Naive B cell (primary cell): ENCODE measurements at places on chromosomes 11 and 22.

- no peak for DNase-seq
These were observed 192.8 kb upstream of the SORL1-AS1 start for GRCh38 chr11:121645596-121645995.

- no peak for DNase-seq
These were observed 77.4 kb downstream of the FAM168A start for GRCh38 chr11:73520353-73521061.

GRCh38 chr11:45280449-45280848, 5.7 kb downstream of the SYT13 start:
- DNase-seq = no peak

GRCh38 chr22:27269751-27270543, 531.6 kb downstream of the MN1 start:
- DNase-seq = no peak

DNA sequence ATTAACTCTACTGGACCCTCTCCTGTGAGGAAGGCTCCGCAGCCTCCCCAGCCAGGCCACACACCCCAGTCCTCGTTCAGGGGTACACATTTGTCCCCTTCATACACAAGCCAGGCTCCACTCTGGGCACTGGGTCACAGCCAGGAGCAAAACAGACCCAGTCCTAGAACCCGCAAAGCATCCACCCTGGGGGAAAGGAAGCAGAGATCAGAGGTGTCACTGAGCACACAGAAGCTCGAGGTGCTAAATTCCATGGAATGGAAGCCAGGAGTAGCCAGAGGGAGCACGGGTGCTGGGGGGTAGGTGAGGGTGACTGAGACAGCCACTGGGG, 43.6 kb upstream of the TH start:
- no peak for DNase-seq

DNA sequence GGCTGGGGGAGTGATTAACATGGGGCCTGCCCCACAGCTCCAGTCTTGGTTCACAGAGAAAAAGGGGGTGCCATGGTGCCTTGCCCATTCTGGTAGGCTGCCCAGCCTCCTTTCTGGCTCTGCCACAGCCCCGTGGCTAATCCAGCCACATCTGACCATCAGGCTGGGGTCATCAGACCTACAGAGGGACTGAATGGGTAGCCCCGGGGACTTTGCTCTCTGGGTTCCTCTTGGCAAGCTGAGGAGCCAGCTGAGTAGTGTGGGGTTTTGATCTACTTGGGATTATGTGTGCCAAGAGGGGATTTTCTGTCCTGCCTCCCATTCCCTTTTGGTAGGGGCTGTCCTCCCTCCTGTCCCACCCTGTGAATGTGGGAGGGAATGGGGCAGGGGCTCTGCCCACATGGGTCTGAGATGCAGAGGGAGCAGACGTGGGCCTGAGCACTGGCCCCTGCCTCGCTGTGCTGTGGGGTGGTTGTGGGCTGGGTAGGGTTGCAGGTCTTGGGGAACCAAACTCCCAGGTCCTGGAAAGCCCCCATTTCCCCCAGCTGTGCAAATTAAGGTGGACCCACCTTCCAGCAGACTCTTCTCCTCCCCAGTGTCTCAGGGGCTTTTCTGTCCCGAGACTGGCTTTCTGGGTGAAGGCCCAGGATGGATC, 32.0 kb downstream of the CD82 start:
- DNase-seq = no peak

GRCh38 chr22:29806196-29806595, 31.9 kb downstream of the ASCC2 start:
- no peak for DNase-seq

DNA sequence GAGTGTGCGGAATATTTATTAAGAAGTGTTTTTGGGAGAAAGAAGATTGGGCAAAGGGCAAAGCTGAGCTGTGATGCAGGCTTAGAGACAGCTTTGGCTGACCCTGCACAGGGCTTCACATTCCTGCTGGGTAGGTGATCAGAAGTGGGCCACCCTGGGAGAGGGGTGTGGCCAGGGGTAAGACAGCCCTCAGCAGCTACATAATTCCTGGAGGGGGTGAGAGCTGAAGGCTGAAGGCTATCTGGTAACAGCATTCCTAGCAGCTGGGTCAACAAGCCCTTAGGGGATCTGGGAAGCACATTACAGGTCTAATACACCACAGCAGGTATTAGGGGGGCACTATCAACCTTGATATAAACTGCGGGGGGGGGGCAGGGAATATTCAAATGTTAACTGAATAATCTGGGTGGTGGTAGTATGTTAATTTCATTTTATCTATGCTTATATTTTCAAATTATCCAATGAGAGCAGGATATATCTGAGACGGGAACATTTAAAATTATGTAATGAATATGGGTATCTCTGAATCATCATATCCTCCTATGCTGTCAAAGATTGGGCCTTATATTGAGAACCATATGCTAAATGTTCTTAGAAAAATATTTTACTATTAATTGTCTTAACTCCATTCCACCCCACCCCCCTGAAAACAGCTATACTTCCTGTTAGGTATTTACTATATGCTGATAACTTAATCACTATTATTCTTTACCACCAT, 5.9 kb downstream of the OOSP1 start:
- DNase-seq = no peak

DNA sequence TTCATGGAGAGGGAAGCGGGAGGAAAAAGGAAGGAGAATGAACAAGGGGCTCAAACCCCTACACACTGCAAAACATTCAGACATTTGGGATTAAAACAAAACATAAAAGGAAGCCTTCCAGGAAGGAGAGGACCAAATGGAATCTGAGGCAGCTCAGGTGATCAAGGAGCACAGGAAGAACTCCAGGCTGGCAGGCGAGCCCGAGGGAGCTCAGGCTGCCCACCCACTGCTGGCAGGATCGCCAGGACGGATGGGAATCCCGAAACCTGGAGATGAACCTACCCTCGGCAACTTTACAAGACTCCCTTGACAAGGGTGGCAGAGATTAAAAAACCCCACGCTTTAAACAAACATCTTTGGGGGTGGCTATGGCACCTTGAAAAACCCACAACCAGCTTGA, 5.0 kb upstream of the PYGM start:
- DNase-seq = no peak

GRCh38 chr11:28447226-28447625, 339.0 kb downstream of the METTL15 start:
- no peak for DNase-seq

- no peak for DNase-seq
These were observed 21.7 kb downstream of the CTTN start for GRCh38 chr11:70420008-70420464.

DNA sequence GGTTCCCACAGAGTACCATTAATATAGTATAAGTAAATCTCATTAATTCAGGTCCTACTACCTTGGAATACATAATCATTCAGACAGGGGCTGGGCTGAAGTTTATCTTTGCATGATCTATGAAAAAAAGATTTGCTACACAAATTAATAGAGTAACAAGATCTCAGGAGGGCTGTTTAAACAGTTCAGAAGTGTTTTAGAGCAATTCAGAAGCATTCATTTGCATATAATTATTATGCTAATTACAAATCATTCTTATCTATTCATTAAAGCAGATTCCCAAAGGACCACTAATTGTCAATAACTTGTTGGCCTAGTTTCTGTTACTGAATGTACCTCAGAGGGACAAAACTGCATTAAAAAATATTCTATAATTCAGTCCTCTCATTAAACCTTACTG, 40.5 kb downstream of the PITPNB start:
- DNase-seq = no peak

GRCh38 chr11:83933008-83933407, 646.8 kb upstream of the CCDC90B start:
- no peak for DNase-seq

DNA sequence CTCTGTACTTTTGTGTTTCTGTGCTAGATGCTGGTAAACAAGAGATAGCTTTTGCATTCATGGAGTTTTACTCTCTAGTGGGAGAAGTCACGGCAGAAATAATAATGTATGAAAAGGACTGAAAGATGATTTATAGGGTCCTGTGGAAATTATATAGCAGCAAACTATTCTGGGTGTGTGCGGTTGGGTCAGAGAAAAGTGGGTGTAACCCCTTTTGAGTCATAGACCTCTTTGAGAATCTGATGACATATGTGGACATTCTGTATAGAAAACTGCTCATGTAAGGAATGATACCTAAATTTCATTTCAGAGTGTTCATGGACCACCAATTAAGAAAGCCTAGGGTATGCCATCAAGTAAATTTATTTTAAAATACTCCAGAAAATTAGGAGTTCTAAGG, 54.4 kb downstream of the TMEM135 start:
- DNase-seq = no peak

DNA sequence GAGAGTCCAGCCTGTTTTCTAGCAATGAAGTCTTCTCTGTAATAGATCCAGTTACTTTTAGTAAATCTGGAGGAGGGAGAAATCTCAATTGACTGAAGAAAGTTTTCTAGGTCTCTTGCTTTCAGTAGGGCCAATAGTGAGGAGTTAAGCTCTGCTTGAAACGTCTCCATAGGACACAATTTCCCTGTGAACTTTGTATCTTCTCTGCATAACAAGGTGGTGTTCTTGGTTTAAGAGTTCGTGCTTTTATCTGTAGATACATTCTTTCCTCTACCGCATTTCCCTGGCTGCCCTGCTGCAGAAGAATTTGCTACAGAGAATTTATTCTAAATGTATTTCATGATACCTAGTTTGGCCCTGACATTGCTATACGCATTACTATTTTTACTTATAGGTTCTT, 183.1 kb downstream of the ARHGAP42 start:
- no peak for DNase-seq
